ENCODE measurements at places on chromosomes 12 and 14.

DNA sequence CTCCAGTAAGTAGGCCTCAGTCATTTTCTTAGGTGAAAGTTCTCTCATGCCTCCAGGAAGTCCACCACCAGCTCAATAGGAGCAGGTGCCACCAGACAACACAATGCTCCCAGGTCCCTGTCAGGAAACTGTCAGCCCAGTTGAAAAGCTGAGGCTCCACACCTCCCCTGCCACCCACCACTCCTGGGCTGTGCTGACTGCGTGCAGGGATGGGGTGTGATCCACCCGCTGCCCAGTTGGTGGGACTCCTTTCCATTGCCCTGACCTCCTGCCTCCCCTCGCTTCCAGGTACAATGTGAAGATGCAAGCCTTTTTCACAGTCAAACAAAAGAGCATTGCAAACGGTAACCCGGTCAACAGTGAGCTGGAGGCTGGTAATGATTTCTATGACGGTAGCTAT, 64.8 kb upstream of the RIN3 start:
- no peak for DNase-seq

DNA sequence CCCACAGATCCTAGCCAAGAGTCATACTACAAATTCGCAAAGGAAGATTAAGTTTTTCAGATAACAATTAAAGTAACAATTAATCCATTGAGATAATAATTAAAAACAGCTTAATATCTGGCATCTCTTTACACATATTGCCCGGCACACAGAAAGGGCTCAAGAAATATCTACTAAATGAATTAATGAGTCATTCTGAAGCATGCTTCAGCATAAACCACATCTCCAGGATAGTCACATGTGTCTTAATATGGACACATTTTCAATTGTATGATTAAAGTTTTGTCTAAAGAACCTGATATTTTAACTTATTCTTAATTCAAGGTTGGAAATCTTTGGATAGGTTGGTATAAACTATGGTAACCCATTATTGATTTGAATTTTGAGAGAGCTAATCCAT, 9.6 kb downstream of the ITPR2 start:
- no peak for DNase-seq

DNA sequence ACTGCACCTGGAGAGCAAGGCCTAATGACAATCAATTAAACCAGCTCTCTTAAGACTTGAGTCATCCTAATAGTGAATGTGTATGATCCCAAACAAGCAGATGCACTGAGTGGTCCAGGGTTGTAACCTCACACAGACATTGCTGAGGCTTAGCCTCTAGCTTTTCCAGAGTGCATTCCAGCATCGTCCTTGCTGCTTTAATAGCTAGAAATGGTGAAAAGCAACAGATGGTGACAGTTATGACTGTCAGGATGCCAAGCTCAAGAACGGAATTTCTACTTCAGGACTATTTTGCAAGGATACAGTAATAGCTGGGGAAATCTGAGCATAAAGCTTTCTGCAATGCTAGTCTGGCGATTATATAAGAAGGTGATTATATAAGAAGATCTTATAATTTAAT, 34.6 kb downstream of the PTPRR start:
- no peak for DNase-seq

DNA sequence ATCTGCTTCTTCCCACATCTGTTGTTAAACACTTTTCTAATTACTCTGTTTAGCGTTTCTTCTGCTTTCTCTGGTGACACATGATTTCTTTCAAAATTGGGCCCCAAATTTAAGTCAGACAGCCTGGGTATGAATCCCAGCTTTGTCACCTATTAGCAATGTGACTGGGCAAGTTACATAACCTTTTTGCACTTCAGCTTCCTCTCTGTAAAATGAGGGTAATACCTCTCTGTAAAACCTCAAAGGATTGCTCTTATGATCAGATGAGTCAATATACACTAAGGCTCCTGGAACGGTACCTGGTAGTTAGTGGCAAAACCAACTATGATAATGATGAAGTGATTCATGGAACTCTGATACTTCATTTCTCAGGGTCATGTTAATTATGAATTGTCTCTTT, 33.0 kb downstream of the E2F7 start:
- no peak for DNase-seq

DNA sequence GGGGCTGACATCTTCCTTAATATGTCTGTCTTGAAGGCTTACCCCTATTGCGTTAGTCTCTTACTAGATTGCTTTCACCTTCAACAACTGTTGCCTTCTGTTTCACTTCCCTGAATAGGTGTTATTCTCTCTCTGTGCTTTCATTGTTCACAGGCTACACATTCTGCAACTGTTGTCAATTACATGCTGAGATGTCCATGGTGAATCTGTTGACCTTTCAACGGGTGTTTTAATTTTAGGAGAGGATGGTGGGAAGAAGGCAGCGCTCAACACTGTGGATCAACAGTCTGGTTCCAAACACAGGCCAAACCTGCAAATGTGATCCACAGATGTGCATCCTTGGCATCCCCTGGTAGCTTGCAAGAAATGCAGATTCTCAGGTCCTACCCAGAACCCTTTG, 101.9 kb downstream of the DACT1 start:
- DNase-seq, result no peak

DNA sequence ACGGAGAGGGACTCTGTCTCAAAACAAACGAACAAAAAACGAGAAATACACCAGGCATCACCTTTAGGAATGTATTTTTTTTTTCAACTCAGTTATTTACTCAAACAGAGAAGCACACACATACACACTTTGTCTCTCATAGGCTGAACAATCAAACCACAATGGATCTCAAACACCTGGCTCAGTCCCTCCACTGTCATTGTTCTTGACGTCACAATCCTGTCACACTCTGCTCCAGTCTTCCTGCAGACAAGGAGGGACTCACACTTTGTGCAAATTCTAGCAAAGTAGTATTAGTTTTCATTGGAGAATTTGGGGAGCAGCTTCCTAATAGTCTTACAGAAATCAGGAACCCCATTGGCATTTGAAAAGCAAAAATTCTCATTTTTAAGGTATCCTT, 727.8 kb downstream of the BCL11B start:
- no peak for DNase-seq

GRCh38 chr14:68518761-68519670, 273.9 kb downstream of the ZFP36L1 start:
- no peak for DNase-seq

GRCh38 chr14:78567343-78567742, 397.2 kb downstream of the NRXN3 start:
- no peak for DNase-seq

- no peak for DNase-seq
Measured at GRCh38 chr12:51051787-51052186, 3.7 kb downstream of the LETMD1 start.

DNA sequence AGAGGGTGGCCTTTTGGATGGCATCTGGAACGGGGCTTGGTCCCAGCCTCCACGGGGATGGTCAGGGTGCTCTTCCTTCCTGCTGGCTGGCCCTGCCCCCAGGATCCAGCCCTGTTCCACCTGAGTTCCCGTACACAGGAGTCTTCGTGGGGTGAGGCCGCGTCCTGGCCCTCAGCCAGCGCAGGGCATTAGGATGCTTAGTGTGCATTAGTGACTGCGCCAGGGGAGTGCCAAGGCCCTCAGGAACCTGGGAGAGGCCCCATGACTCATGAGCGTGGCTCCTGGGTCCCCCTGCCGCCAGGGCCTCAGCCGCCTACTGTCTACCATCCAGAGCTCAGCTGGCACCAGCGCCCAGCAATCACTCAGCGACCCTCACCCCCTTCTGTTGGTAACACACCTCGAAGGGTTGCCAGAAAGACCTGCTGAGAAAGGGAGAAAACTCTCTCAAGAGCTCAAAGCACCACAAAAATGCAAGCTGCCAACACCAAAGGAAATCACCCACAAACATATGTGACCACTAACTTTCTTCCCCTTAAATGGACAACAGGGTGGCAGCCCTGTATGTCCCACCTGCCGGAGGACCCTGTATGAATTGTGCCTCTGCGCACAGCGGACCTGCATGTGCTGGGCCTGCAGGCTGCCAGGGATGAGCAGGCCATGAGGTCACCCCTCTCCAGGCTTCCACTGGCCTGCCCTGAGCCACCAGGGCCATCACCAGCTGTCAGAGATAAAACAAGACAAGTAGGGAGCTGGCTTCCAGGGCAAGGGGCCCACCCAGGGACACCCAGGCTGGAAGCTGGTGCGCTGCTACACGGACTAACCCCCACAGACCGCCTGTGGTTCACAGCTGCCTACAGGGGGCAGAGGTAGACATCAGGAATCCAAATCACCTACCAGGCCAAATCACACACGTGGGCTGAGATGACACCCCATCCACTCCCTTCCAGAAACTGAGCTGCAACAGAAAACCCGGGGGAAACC, 28.7 kb downstream of the CCDC85C start:
- peak; percentile 5 for DNase-seq

- DNase-seq, result no peak
Measured at GRCh38 chr12:109999983-110000505, 814 bp downstream of the ANKRD13A start.

DNA sequence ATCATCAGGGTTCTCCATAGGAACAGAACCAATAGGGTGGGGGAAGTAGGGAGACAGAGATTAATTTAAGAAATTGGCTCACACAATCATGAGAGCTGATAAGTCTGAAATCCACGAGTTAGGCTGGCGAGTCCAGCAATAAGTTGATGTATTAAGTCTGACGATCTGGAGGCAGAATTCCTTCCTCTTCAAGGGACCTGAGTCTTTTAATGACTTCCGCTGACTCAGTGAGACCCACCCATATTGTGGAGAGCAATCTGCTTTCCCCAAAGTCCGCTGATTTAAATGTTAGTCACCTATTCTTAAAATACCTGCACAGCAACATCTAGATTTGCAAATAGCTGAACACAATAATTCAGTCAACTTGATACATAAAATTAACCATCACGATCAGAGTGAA, 97.8 kb downstream of the SPTSSA start:
- no peak for DNase-seq

DNA sequence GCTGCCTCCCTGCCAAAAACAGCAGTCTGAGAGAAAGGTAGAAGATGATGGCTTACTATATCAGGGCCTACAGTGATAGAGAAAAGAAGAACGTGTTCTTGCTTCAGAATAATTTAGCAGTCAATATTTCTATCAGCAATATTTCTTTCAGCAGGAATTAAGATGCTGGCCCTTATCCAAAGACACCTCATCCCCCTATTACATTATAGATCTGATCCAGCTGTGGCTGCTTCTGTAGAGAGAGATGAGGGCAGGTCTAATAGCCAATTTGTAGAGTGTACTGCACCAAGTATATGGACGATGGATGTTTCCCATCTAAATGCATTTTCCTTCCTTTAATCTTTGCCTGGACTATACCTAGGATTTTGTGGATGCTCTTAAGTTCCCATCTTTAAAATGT, 451.7 kb downstream of the NPAS3 start:
- no peak for DNase-seq

- DNase-seq, result no peak
Measured at GRCh38 chr12:15230751-15231150, 9.5 kb upstream of the RERG start.

- DNase-seq, result no peak
Measured at GRCh38 chr12:59252731-59253130, 332.4 kb upstream of the LRIG3 start.

DNA sequence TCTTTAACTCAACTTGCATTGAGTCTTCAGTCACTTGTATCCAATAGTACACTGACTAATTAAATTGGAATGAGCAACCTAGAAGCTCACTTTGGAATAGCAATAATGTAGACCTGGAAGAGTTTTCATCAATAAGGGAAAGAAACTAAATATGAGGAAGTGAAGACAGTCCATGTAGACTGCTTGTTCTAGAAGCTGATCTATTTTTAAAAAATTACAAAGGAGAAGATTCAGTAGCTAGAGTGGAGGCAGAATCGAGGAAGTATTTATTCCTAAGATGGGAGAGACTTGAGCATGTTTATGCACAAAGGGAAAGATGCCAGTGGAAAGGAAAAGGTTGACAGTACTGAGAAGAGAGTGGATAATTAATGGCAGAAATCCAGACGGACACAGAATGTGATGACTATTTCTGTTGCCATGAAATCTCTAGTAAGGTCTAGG, 156.3 kb upstream of the PDE3A start:
- DNase-seq, result no peak

GRCh38 chr14:90626550-90626949, 189.7 kb downstream of the TTC7B start:
- no peak for DNase-seq

DNA sequence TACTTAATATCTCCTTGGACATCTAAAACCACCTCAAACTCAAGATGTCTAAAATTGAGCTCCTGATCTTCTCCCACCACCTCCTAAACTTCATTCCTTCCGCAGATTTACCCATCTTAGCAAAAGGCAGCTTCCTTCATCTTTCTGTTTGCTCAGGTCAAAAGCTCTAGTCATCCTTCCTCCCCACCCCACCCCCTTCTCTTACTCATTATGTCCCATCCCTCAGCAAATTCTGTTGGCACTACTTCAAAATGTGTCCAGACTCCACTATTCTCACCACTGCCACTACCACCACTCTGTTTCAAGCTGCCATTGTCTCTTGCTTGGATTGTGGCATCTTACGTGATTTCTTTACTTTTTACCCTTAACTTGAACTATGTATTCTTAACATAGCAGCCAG, 59.2 kb upstream of the ZDHHC17 start:
- DNase-seq, result no peak

- DNase-seq, result no peak
Measured at GRCh38 chr14:93932642-93933041, 5.5 kb downstream of the FAM181A start.
